Lung (tissue), 17 donors: ENCODE measurements at places on chromosomes 2 and 18. TPM values are rescaled to one million over a fixed set of nuclear protein-coding genes. Genes with fewer than 3 reads are reported as not detected.
A peak's percentile ranks its signal among the peaks of the same experiment; 100 is the strongest.

DNA sequence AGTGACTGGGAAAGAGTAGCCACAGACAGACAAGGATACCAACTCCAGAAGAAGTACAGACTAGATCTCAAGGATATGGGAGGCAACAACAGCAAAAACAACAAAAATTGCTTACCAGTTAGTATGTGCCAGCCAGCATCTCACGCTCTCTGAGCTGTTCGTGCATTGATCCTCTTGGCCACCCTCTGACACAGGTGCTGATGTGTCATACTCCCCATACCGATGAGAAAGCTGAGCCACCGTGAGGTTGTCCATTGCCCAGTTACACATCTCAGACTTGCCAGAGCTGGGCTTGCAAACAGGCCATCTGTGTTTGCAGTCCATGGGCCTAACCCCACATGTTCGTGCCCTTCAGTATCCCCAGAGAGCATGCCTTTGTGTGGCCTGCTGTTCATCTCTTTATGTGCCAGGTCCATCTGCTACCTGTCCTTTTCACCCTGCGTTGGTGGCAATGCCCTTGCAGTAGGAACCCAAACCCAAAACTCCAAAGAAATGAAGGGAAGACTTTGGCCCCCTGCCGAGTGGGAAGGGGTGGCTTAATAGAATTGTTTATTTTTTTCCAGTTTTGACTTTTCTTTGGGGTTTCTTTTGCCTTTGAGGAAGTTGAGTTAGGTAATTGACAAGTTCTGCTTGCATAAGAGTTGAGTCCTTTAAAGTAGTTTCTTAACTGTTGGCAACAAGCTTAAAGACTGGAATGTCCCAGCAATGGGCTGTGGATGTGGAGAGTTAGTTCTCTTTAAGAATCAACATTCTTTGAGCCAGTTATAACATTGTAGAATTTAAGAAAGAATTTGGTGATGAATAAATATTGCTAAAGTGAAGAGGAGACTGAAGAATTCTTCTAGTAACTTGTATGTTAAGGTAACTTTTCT lies 46.7 kb downstream of the LYPD6B start:
- H3K4me3 ChIP-seq: no peak overlapping the region
- H3K27ac ChIP-seq: peak overlapping the region; percentile 9

- H3K4me1 ChIP-seq: no peaks in the 10 kb centered on the region
- H3K27ac ChIP-seq: no peak overlapping the region
- no peaks in the 10 kb centered on the region for H3K36me3 ChIP-seq
- H3K4me3 ChIP-seq: no peak overlapping the region
- H3K27me3 ChIP-seq: no peaks in the 10 kb centered on the region
Measured at GRCh38 chr18:3874125-3874524, 424.2 kb downstream of the TGIF1 start.

GRCh38 chr2:69847068-69847828 lies 17.8 kb downstream of the GMCL1 start:
- H3K4me3 ChIP-seq: no peak overlapping the region
- H3K36me3 ChIP-seq: peaks cover 25% of the 10 kb centered on the region
- no peak overlapping the region for H3K27ac ChIP-seq
- no peaks in the 10 kb centered on the region for H3K27me3 ChIP-seq

- H3K4me1 ChIP-seq: peaks cover 2% of the 10 kb centered on the region
- no peak overlapping the region for H3K27ac ChIP-seq
- no peak overlapping the region for H3K4me3 ChIP-seq
- H3K27me3 ChIP-seq: no peaks in the 10 kb centered on the region
- no peak for DNase-seq
- no peaks in the 10 kb centered on the region for H3K36me3 ChIP-seq
Measured at GRCh38 chr2:227180770-227181169, 16.3 kb downstream of the COL4A3 start.

DNA sequence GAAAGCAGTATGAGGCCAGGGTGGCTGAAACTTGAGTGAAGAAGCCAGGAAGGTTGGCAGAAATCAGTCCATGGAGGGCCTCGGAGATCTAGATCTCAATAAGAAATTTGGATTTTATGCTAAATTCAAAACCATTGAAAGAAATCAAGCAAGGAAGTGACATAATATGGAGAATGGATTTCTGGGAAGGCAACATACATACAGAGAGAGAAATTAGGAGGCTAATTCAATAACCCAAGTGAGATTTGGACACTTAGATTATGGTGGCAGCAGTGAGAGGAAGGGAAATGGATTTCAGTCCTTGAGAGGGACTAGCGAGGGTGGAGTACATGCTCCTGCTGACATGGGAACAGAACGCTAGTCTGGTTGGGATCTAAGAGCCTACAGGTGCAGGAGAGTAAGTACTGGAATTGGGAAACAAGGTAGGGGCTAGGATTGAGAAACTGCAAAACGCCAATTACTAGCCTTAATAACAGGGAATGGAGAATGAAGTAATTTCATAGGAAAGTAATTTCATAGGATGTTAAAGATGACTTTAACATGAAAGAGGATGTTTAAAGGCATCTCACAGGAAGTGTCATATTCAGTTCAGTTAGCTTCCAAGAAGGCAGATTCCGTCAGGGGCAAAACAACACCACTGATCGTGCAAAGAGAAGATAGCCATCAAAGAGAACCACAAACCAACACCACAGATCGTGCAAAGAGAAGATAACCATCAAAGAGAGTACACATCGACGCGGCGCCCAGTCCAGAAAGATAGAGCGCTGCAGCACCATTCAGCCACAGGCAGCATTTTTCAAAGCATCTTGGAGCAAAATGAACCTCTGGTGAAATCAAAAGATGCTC lies 27.2 kb downstream of the CDKL4 start:
- H3K4me3 ChIP-seq: no peak overlapping the region
- H3K36me3 ChIP-seq: no peaks in the 10 kb centered on the region
- DNase-seq: no peak
- no peaks in the 10 kb centered on the region for H3K27me3 ChIP-seq

- DNase-seq: no peak
- no peak overlapping the region for H3K27ac ChIP-seq
- H3K27me3 ChIP-seq: no peaks in the 10 kb centered on the region
- H3K4me3 ChIP-seq: no peak overlapping the region
Measured at GRCh38 chr2:162086904-162087303, 12.9 kb upstream of the DPP4 start.

- peaks cover 19% of the 10 kb centered on the region for H3K4me1 ChIP-seq
- H3K36me3 ChIP-seq: no peaks in the 10 kb centered on the region
- H3K27ac ChIP-seq: no peak overlapping the region
- H3K4me3 ChIP-seq: no peak overlapping the region
- DNase-seq: no peak
Measured at GRCh38 chr2:145811276-145812164, 1291.6 kb upstream of the ZEB2 start.

- H3K27ac ChIP-seq: no peak overlapping the region
- no peak for DNase-seq
- H3K4me3 ChIP-seq: no peak overlapping the region
- H3K27me3 ChIP-seq: peaks cover 40% of the 10 kb centered on the region
- no peaks in the 10 kb centered on the region for H3K36me3 ChIP-seq
Measured at GRCh38 chr2:72895154-72895553, 7.9 kb downstream of the SPR start.

DNA sequence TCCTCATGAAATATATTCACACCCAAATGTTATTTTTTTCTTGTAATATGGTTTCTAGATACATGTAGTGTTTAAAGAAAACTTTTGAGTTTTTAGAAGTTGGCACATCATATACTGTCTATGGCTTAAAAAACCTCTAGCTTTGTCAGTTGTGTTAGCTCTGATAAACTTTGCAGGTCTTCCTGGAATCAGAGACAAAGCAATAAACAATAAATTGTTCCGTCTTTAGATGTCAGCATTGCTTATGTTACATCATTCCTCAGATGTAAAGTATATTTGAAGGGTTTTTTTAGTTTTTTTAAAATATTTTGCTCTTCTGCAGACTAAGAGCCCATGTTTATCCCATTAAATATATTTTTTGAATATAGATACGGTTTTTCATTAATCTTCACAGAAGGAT lies 145.1 kb downstream of the GPD2 start:
- H3K4me1 ChIP-seq: no peaks in the 10 kb centered on the region
- H3K27ac ChIP-seq: no peak overlapping the region
- H3K4me3 ChIP-seq: no peak overlapping the region
- DNase-seq: no peak
- H3K36me3 ChIP-seq: no peaks in the 10 kb centered on the region

GRCh38 chr2:222912117-222912516 lies 51.3 kb downstream of the ACSL3 start:
- peaks cover 13% of the 10 kb centered on the region for H3K36me3 ChIP-seq
- no peak overlapping the region for H3K27ac ChIP-seq
- no peak for DNase-seq
- H3K4me3 ChIP-seq: no peak overlapping the region

CDH20 gene
- not detected for total RNA-seq

TTR gene
- total RNA-seq: 0.97 TPM

SULT1C3 gene
- total RNA-seq: not detected

MSTN gene
- 0.12 TPM for total RNA-seq

KYNU gene
- total RNA-seq: 18.7 TPM

R3HDM1 gene
- total RNA-seq: 16.7 TPM
